ENCODE measurements at places on chromosomes 12 and 14.

DNA sequence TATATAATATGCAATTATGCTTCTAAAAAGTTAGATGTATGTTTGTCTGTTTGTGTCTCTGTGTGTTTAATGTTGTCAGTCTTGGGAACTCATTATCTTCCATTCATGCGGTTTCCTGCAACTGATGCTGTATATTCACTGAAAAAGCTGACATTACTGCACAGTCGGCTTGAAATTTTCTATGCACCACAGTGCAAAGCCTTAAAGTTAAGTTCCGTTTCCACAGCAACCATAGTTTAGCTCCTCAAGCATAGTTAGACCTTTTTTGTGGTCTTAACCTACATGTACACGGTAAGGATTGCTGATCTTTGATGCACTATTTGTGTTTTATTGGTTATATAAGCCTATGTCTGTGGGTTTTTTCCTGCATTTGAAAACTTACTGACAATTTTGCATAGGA, 309.4 kb downstream of the KCNC2 start:
- no peak for DNase-seq

DNA sequence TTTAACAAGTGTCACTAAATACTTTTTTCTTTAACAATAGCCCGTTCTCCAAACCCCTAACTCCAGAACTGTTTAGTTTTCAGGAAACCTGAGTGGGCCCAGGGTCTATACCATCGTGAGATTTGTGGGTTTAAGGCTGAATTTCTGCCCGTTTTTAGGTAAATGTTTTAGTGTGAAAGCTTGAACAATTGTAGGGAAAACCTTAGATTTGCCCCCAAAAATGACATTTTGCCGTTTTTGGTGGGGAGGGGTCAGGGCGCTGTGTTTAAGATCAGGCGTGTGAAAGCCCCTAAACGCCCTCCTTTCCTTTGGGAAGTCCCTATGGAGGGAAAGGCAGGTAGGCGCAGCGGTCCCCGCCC, 320 bp upstream of the PRPF39 start:
- DNase-seq = no peak

- no peak for DNase-seq
Observed at GRCh38 chr12:115000038-115000437, 316.1 kb upstream of the TBX3 start.

DNA sequence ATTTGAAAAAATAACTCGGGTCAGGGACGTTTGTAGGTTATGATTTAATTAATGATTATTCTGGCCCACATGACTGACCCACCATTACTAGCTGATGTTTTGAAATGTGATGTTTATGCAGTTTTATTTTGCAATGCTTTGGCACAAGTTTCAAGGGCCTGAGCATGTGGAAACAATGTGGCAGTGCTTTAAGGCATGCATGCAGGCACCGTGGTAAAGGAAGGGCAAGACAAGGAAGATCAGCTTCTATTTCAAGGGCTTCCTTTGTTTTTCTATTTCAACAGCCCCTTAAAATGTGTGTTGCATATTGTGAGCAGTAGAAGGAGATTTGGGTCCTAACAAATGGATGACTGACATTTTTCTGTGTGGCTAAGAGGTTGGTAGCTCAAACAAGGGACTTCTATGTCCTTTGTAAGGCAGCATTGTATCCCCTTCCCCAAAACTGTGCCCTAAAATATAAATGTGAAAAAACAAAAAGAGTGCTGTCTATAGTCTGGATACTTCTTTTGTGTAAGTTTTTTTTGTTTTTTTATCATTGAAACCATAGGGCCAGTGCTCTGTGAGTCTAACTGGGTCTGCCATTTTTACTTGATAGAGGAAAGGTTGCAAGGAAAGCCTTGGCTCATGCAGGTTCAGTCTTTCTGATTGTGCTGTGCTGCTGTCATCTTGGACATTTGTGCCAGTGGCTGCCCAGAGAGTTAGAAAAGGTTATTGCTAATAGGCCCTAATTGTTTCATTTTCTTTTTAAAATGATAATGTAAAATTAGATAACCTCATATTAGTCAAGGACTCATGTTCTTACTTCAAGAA, 103.5 kb downstream of the FGD4 start:
- no peak for DNase-seq

Measured in activated CD4-positive, alpha-beta T cell treated with anti-CD3 and anti-CD28 coated beads for 24 hours (primary cell).